ENCODE measurements at places on chromosomes 6 and 20. TPM values are rescaled to one million over a fixed set of nuclear protein-coding genes. Genes with fewer than 3 reads are reported as not detected.

The RAD21L1 gene
- total RNA-seq, result not detected

The GINS1 gene
- total RNA-seq, result 1.6 TPM

The HECA gene
- total RNA-seq, result 36.9 TPM

The TRIM31 gene
- total RNA-seq, result not detected

The SEL1L2 gene
- total RNA-seq, result not detected

The SLPI gene
- 44.2 TPM for total RNA-seq

The MLIP gene
- total RNA-seq, result 234 TPM

The TRIM10 gene
- total RNA-seq, result not detected

The RBPJL gene
- total RNA-seq, result not detected

The RPS6KA2 gene
- total RNA-seq, result 95.7 TPM

The FOXC1 gene
- total RNA-seq, result 25.9 TPM

The C6orf163 gene
- 2.3 TPM for total RNA-seq

The GSTA3 gene
- total RNA-seq, result not detected

The C6orf15 gene
- total RNA-seq, result not detected

The ESR1 gene
- total RNA-seq, result 2.4 TPM

The KHDC1L gene
- total RNA-seq, result not detected

The E2F1 gene
- total RNA-seq, result 3.7 TPM
